GM12865 (cell line): ENCODE measurements at places on chromosomes 2 and 18.
A peak's percentile ranks its signal among the peaks of the same experiment; 100 is the strongest.

DNA sequence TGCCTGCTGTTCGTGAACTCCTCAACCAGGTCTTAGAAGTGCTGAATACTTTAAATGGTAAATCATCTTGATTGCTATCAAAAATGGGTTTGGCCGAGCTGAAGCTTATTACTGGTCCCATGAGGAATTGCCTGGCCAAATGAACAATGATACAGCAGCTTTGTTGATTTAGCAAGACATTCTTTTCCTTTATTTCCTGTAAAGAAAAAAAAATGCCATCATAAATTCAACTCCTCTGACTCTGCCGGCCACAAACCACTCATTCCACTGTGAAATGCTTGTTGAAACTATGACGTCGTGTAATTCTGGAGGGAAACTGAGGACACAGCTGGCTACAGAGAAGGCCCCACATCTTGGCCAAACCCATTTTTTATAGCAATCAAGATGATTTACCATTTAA lies 74.2 kb upstream of the ID2 start:
- DNase-seq: no peak

GRCh38 chr2:85151026-85151425 lies 17.8 kb downstream of the TCF7L1 start:
- DNase-seq: no peak

GRCh38 chr18:13684546-13684945 lies 41.8 kb downstream of the FAM210A start:
- no peak for DNase-seq

- no peak for DNase-seq
Observed at GRCh38 chr2:9693646-9694045, 62.8 kb upstream of the YWHAQ start.

GRCh38 chr2:120308038-120308910 lies 37.7 kb upstream of the INHBB start:
- peak; percentile 80 for DNase-seq

GRCh38 chr2:196840171-196840570 lies 31.0 kb upstream of the C2orf66 start:
- no peak for DNase-seq

DNA sequence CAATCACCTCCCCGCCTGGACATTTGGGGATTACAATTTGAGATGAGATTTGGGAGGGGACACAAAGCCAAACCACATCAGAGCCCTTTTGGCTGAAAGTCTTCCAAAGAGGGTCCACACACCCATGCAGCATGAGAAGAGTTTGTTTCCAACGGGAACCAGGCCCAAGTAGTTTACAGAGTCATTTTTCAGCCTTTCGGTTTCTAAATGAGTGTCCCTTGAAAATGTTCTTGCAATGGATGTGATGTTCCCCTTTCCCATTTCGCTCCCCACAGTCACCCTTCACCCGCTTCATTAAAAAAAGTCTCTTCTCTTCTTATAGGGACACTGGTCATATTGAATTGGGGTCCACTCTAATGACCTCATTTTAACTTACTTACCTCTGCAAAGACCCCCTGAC lies 157.4 kb downstream of the ARL4C start:
- peak; percentile 11 for DNase-seq

DNA sequence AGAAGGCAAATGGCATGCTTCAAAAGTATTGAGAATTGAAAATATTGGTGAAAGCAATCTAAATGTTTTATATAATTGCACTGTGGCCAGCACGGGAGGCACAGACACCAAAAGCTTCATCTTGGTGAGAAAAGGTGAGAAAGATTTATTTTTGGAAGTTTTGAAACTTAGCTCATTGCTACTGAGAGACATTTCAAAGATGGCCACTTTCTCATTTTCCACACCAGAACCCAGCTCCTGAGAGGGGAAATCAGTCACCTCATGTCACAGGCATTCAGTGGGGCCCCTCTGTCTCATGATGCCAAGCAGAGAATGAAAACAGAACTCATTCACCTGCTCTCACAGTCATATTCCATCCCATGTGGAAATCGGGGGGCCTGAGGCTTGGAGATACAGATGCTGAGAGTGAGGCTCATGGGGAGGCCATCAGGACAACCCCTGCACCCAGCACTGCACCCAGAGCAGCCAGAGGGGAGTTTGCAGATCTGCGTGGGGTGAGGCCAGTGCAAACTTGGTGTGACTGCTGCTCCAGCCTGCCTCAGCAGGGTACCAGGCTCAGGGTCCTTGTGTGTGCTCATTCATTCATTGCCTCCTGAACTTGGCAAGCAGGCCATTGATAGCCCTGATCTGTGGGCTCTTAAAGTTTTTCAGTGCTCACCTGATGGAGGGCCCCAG lies 31.4 kb downstream of the IL18R1 start:
- peak; percentile 62 for DNase-seq

DNA sequence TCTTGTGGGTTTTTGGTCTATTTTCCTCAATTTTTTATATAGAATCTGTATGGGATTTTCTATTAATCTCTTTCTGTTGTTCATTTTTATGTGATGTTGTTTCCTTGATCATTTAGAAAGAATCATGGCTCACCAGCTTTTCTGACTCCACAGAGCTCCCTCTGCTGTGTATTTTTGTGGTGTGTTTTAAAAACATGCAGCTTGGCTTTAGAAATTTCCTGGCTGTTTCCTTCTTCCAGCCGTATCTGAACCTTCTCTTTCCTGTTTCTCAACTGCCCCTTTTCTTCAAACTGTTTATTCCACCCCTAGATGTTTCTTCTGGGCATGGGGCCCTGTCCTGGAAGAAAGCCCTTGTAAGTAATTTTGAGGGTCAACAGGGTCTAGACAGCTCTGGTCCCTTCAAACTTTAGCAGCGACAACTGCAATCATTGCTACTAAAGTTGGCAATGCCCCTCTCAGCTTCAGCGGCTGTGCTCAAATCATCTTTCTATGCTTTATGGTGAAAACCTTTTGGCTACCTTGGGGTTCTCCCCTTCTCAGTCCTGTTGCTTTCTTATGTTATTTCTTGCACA lies 17.6 kb upstream of the COPS8 start:
- no peak for DNase-seq

DNA sequence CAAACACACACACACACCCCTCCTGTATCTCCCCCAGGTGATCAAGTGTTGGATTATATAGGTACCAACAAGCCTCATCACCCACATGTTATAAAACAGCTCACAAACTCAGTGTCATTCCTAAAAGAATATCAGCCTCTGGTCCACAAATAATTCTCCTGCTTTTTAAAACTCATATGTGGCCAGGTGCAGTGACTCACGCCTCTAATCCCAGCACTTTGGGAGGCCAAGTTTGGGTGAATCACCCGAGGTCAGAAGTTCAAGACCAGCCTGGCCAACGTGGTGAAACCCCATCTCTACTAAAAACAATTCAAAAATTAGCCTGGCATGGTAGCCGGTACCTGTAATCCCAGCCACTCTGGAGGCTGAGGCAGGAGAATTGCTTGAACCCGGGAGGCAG lies 87.8 kb downstream of the LRATD1 start:
- DNase-seq: no peak

- DNase-seq: peak; percentile 31
Observed at GRCh38 chr2:241148239-241148638, 1.0 kb downstream of the PASK start.

GRCh38 chr2:223460774-223461211 lies 141.4 kb downstream of the SCG2 start:
- DNase-seq: no peak

DNA sequence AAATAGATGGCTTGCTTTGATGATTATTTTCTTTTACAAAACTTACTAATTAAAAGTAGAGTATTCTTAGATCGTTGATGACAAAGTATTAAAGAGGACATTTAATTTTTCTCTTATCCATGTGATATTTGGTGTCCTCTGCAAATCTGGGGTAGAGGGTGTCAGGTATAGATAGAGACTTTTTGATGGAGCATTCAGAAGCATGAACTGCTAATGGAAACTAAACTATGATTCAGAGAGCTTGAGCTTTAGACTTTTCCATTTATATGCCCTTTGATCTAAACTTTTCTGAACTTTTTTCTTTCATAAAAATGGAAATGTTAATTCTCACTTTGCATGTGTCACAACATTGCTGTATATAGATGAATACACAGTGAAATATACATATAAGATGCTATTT lies 619.7 kb downstream of the PLCL1 start:
- no peak for DNase-seq

DNA sequence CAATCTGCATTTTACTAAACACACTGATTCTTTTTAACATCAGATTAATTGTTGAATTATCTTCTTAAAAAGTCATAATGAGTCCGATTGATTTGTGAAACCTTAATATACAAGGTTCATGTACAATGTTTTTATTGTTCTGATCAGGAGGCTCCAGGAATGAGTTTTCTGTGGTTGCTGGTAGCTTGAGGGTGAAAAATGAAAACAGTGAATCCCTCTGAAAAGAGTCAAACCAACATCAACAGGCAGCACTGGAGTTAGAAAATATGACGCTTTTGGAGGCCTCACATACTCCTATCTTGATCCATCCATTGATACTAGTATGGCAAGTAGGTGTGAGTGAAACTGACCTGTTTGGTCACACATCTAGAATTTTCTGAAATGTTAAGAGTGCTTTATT lies 216.3 kb upstream of the ETAA1 start:
- no peak for DNase-seq

GRCh38 chr18:23627321-23627720 lies 35.4 kb downstream of the ANKRD29 start:
- no peak for DNase-seq

DNA sequence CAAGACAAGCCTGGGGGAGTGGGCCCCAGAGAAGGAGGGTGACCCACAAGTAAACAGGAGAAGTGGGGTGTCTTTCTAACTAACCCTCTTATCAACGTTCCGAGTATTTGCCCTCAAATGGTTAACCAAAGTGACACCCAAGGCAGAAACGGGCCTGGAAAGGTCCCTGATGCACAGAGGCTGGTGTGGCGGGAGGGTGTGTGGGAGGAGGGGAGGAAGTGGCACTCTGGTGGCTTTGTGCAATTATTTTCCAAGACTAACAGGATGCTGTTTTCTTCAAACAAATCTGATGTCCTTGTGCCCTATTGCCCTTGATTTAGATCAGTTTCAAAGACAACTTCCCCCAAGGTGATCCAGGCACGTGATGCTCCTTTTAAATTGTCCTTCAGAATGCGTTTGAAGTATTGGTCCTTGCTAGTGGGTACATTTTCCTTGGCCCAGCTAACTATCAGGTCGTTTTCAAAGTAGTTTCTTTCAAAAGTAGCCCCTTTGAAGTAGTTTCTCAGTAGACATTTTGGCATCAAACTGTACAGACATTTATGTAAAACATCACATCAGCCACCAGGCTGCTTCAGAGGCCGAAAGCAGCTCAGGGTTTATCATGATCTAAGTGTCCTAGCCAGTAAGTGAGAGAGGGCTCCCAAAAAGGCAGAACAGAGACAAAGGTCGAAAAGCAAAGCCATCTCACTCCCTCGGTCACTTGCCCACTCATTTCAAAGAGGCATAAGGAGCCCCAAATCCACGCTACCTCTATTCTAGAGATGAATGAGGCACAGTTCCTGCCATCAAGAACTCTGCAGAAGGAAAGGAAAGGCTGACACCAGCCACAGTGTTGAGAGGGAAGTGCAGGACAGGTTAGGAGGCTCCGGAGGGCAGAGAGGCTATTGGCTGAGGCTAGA lies 371.1 kb upstream of the ID2 start:
- peak; percentile 27 for DNase-seq

DNA sequence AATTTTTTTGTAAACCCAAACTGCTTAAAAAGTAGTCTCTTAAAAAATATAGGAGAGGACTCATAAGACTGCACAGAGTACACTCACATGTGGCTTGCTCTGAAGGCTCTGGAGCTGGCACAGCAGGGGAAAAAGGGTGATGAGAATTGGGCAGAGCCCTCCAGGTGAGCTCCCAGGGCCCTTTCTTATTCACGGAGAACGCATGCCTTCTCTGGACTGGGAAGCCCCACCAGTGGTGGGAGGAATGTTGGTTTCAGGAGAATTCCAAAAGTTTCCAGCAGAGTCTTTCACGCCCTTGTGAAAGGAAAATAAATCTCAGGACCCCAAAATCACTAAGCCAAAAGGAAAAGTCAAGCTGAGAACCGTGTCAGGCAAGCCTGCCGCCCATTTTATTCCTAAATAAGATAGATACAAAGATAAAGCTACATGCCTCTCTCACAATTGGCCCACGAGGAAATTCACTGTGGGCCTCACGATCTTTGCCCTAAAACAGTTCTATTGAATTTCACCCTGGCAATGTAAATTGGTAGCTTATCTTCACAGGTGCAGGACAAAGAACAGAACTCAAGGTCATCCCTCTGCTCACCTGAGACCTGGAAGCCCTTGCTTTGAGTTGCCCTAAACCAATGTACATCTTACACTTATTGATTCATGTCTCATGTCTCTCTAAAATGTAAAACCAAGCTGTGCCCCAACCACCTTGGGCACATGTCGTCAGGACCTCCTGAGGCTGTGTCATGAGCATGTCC lies 15.5 kb upstream of the MC5R start:
- DNase-seq: no peak

- DNase-seq: no peak
Observed at GRCh38 chr2:209662021-209662420, 109.6 kb upstream of the UNC80 start.

DNA sequence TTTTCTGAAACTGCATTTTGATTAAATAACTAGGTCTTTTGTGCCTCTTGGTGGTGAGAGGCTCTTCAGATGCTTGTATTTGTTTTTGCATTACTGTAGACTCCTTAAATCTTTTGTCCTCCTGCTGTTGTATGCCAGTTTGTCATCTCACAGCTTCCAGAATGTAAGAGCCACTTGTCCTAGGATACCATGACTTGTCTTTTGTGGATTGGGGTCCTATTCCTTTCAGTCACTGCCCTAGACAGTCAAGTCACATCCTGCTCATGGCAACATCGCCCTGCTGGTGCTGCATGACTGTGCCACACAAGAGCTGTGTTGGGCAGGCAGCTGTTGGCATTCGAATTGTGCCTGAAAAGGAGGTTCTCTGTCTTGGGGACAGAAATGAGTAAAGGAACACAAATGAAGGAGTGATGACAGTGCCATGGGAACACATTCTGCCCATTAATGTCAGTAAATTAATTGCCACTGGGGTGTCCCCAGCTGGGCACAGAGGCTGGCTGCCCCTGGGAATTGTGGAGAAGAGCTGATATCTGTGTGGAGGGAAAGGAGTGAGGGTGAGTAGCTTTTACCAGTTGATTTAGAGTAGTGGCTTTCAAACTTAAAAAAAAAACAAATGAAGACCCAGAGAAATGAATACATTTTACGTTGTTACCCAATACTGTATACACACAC lies 140.3 kb downstream of the ARL6IP6 start:
- DNase-seq: no peak

- DNase-seq: no peak
Observed at GRCh38 chr2:137507237-137507636, 457.0 kb upstream of the HNMT start.

DNA sequence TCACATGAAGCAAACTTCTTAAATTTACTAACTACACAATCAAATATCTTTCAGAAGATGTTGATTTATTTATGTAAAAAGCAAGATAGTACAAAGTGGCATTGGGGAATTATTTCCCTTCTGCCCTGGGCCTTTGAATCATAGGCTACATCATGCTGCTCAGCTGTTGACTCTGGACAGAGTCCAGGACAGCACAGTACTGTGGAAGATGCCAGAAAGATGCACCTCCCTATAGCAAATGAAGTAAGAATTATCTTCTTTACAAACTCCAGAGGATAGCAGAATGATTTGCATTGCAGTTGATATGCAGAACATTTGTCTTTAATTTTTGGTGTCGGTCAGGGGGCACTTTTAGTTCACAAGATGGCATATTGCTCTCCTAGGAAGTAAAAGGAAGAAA lies 1354.5 kb upstream of the ZEB2 start:
- DNase-seq: no peak

- no peak for DNase-seq
Observed at GRCh38 chr2:230706053-230706521, 6.6 kb upstream of the CAB39 start.

- no peak for DNase-seq
Observed at GRCh38 chr2:8605351-8606065, 76.3 kb upstream of the ID2 start.

GRCh38 chr18:1392046-1392445 lies 487.4 kb downstream of the ADCYAP1 start:
- DNase-seq: no peak
